ENCODE measurements at places on chromosomes 5 and 9. TPM values are rescaled to one million over a fixed set of nuclear protein-coding genes. Genes with fewer than 3 reads are reported as not detected.

- no peak overlapping the region for H3K27ac ChIP-seq
- no peaks in the 10 kb centered on the region for H3K27me3 ChIP-seq
Measured at GRCh38 chr5:57738301-57738700, 255.7 kb upstream of the ACTBL2 start.

GRCh38 chr9:89738137-89738932 lies 133.5 kb downstream of the GADD45G start:
- peaks cover 3% of the 10 kb centered on the region for H3K27me3 ChIP-seq
- DNase-seq: no peak
- H3K4me3 ChIP-seq: no peak overlapping the region

- H3K27me3 ChIP-seq: no peaks in the 10 kb centered on the region
- H3K4me3 ChIP-seq: no peak overlapping the region
- no peaks in the 10 kb centered on the region for H3K4me1 ChIP-seq
- no peak overlapping the region for H3K27ac ChIP-seq
- DNase-seq: no peak
Measured at GRCh38 chr5:67409126-67409777, 212.7 kb upstream of the CD180 start.

- no peaks in the 10 kb centered on the region for H3K36me3 ChIP-seq
- no peak overlapping the region for H3K27ac ChIP-seq
- peaks cover 16% of the 10 kb centered on the region for H3K27me3 ChIP-seq
- no peak overlapping the region for H3K4me3 ChIP-seq
Measured at GRCh38 chr9:87720173-87720572, 5.7 kb upstream of the CTSL start.

GRCh38 chr5:102799017-102799416 lies 43.9 kb downstream of the PAM start:
- no peak for DNase-seq
- peaks cover 13% of the 10 kb centered on the region for H3K36me3 ChIP-seq
- H3K27me3 ChIP-seq: no peaks in the 10 kb centered on the region
- no peak overlapping the region for H3K27ac ChIP-seq
- peaks cover 33% of the 10 kb centered on the region for H3K4me1 ChIP-seq
- no peak overlapping the region for H3K4me3 ChIP-seq

DNA sequence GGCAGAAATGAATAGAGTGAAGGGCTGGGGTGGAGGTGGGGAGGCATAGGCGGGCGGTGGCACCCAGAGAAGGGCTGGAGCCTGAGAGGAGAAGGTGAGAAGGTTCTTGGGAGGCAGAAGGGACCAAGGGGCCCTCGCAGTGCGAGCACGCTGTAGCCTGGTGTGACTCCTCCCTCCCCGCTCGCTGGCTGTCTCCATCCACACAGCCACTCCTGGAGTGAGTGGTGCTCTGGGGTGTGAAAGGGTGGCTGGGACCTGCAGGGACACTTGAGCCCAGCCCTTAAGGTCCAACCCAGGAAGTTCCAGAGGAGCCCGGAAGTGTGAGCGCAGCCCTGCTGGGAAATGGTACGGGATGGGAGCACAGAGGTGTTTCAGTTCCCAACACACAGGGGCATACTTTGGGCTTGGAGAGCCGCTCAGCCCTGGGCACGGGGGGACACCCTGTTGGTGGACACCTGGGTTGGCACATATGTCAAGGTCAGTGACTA lies 9.3 kb upstream of the SCGB3A1 start:
- H3K27ac ChIP-seq: no peak overlapping the region
- no peaks in the 10 kb centered on the region for H3K27me3 ChIP-seq
- H3K4me1 ChIP-seq: no peaks in the 10 kb centered on the region
- DNase-seq: peak; percentile 17

DNA sequence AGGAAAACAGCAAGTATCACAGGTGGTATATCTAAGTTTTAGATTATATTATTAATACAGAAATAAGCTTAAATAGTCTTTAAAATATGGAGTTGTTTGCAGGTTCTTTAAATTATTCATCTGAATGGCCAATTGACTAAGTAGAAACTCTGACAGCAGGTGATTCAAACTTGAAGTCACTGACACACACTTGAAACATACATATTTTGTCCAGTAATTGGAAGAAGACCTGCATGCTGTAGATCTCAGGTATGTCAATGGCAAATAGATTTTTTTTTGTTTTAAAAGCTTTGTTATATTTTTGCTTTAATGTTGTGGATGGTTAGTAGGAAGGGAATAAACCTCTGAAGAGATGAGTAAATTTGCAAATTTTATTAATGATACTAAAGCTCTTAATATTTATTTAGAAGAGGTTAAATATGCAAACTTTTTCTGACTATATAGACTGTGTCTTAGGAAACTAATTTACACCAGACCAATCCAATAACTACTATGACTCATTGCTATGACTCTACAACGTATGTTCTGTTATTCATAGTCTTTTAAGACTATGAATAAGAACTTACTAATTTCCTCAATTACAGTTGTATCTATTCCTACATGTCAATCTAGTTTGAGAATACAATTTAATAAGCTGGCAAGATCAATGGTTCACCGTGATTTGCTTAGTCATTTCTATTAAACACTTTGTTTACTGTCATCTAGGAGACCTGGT lies 53.9 kb upstream of the RORB start:
- no peaks in the 10 kb centered on the region for H3K4me1 ChIP-seq
- DNase-seq: no peak
- H3K4me3 ChIP-seq: no peak overlapping the region
- H3K27ac ChIP-seq: no peak overlapping the region

DNA sequence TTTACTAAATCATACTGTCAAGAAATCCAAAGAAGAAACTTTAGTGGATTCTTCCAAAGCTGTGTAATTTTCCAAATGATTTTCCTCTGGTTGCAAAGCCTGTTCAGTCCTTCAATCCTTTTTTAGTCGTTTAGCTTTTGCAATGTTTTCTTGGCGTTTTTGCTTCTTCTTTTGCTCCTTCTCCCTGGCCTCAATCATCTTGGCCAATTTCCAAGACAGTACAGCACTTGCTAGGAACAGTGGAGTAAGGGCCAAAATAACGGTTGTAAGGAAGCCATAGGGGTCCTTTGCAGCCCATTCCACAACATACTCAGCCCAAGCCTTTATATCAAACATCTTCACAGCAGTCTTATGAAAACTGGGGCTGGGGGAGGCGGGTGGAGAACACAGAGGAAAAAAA lies 2.4 kb downstream of the SMIM15 start:
- H3K36me3 ChIP-seq: peaks cover 47% of the 10 kb centered on the region
- no peak for DNase-seq
- H3K4me1 ChIP-seq: peaks cover 33% of the 10 kb centered on the region
- no peaks in the 10 kb centered on the region for H3K27me3 ChIP-seq
- no peak overlapping the region for H3K27ac ChIP-seq
- no peak overlapping the region for H3K4me3 ChIP-seq

- H3K4me1 ChIP-seq: no peaks in the 10 kb centered on the region
- no peaks in the 10 kb centered on the region for H3K27me3 ChIP-seq
- no peak for DNase-seq
- no peaks in the 10 kb centered on the region for H3K36me3 ChIP-seq
Measured at GRCh38 chr5:166329149-166329800, 1962.2 kb upstream of the WWC1 start.

- no peak overlapping the region for H3K27ac ChIP-seq
- no peaks in the 10 kb centered on the region for H3K27me3 ChIP-seq
- no peak overlapping the region for H3K4me3 ChIP-seq
- H3K4me1 ChIP-seq: no peaks in the 10 kb centered on the region
- DNase-seq: no peak
Measured at GRCh38 chr5:21236104-21236503, 1248.1 kb upstream of the CDH18 start.

DNA sequence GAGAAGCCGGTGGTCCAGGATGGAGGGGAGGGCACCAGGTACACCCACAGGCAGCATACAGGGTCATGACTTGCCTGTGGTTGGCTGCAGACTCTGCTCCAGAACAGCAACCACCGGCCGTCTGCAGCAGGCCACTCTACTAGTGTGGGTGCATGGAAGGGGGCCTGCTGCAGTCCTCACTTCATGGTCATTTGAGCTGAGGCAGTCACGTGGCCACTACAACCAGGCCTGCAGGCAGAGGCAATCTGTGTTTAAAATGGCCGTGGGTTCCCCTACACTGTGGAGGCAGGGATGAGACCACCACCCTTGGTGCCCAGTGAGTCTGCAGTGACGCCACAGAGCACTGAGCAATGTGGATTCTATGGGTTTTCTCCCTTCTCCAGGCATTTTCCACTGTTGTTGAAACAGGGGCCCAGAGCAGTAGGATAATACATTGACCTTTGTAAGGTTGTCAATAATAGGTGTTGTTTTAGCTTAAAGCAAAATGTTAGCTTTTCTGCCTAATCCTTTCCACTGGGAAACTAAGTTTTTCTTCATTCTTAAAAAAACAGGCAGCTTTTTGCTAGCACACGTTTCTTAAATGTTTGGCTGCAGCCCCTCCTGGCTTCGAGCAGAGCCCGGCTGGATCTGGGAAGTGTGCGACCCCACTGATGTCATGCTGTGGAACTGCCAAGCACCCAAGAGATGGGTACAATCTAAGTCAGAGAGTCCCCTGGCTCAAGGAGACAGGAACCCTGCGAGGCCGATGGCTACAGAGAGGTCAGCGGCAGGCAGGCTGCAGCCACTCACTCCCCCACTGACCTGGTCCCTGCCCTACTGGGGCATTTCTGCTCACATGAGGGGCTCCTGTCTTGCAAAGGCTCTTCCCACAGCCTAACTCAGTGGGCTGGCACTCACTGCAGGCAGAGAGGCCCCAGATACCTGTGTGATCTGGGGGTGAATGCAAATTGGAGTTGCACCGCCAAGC lies 21.2 kb downstream of the GADD45G start:
- H3K27me3 ChIP-seq: peaks cover 36% of the 10 kb centered on the region
- H3K4me1 ChIP-seq: peaks cover 6% of the 10 kb centered on the region
- H3K4me3 ChIP-seq: no peak overlapping the region
- no peaks in the 10 kb centered on the region for H3K36me3 ChIP-seq

- no peak overlapping the region for H3K27ac ChIP-seq
- no peak overlapping the region for H3K4me3 ChIP-seq
- peaks cover 18% of the 10 kb centered on the region for H3K4me1 ChIP-seq
- no peak for DNase-seq
Measured at GRCh38 chr9:34382879-34383278, 6.2 kb upstream of the MYORG start.

DNA sequence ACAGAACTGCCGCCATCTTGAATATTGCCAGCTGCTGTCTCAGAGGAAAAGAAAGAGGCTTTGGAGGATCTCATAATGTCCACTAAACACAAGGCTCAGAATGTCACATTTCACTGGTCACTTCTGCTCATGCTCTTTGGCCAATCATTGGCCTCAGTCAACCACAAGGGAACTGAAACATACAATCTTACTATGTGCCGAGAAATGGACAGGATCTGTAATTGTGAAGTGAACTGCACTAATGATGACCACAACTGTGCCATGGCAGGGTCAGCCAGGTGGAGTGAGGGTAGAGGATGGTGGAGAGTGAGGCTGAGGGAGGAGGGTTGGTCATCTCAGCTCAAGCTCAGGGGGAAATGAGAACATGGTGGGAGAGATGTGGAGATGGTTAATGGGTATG lies 32.8 kb downstream of the GDNF start:
- no peaks in the 10 kb centered on the region for H3K36me3 ChIP-seq
- peaks cover 3% of the 10 kb centered on the region for H3K27me3 ChIP-seq
- no peaks in the 10 kb centered on the region for H3K4me1 ChIP-seq

DNA sequence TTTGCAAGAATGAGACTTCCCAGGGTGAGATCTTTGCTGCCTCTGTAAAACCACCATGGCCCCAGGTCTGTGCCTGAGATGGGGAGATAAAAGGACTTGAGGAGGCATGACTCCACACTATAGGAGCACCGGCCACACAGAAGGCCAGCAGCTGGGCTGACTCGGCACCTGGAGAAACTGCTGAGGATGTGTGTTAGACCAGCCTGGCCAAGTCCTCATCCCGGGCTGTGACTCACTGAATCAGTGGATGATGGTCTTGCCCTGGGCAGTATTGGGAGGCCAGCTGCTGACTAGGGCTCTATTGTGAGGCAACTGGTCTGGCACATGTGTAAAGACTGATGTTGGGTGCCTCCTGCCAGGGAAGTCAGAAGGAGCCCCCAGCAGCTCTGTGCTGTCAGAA lies 286.2 kb downstream of the ACTL7B start:
- no peaks in the 10 kb centered on the region for H3K27me3 ChIP-seq
- H3K4me3 ChIP-seq: no peak overlapping the region
- no peak for DNase-seq
- no peaks in the 10 kb centered on the region for H3K4me1 ChIP-seq
- no peaks in the 10 kb centered on the region for H3K36me3 ChIP-seq

DNA sequence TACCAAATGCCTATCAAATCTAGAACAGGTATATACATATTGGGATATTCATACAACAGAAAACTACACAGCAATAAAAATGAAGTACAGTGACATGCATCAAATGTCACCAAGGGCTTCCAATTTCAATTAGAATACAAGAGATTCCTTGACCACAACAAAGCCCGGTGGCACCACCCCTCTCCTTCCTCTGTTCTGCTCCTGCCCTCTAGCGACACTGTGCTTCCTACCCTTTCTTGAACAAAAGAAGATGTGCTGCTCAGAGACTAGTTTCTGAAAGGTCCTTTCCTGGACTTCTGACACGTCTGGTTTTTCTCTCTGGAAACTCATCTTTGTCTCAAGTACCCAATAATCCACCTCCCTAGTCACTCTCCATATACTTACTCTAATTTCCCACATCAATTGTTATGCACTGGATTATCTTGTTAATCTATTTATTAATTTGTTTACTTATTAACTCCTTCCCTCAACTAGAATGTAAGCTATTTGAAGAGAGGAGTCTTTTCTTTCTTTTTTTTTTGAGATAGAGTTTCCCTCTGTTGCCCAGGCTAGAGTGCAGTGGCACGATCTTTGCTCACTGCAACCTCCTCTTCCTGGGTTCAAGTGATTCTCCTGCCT lies 70.4 kb upstream of the CTSV start:
- H3K4me3 ChIP-seq: no peak overlapping the region
- H3K36me3 ChIP-seq: no peaks in the 10 kb centered on the region
- H3K4me1 ChIP-seq: peaks cover 4% of the 10 kb centered on the region
- H3K27ac ChIP-seq: no peak overlapping the region
- no peak for DNase-seq
- H3K27me3 ChIP-seq: peaks cover 8% of the 10 kb centered on the region

- no peak for DNase-seq
- H3K36me3 ChIP-seq: no peaks in the 10 kb centered on the region
- no peaks in the 10 kb centered on the region for H3K4me1 ChIP-seq
Measured at GRCh38 chr9:79240774-79241173, 331.0 kb upstream of the TLE4 start.

GRCh38 chr5:168583742-168584482 lies 4.7 kb upstream of the PANK3 start:
- H3K36me3 ChIP-seq: no peaks in the 10 kb centered on the region
- no peak for DNase-seq
- H3K27ac ChIP-seq: no peak overlapping the region
- H3K4me3 ChIP-seq: no peak overlapping the region
- peaks cover 9% of the 10 kb centered on the region for H3K27me3 ChIP-seq

GRCh38 chr5:91130759-91131158 lies 252.4 kb downstream of the ARRDC3 start:
- H3K27me3 ChIP-seq: peaks cover 13% of the 10 kb centered on the region
- H3K4me3 ChIP-seq: no peak overlapping the region
- no peak overlapping the region for H3K27ac ChIP-seq
- peaks cover 10% of the 10 kb centered on the region for H3K4me1 ChIP-seq
- H3K36me3 ChIP-seq: peaks cover 10% of the 10 kb centered on the region

- no peaks in the 10 kb centered on the region for H3K4me1 ChIP-seq
- H3K4me3 ChIP-seq: no peak overlapping the region
- no peak overlapping the region for H3K27ac ChIP-seq
- no peak for DNase-seq
- no peaks in the 10 kb centered on the region for H3K36me3 ChIP-seq
- no peaks in the 10 kb centered on the region for H3K27me3 ChIP-seq
Measured at GRCh38 chr5:52007230-52007858, 624.1 kb downstream of the ISL1 start.

SYNPO gene
- 0.28 TPM for total RNA-seq

ADAMTSL2 gene
- total RNA-seq: 0.20 TPM

PDE6A gene
- total RNA-seq: not detected

NFIB gene
- not detected for total RNA-seq
